ENCODE measurements at places on chromosomes 16 and 17. TPM values are rescaled to one million over a fixed set of nuclear protein-coding genes. Genes with fewer than 3 reads are reported as not detected.

The SOST gene
- not detected for total RNA-seq

The ZPBP2 gene
- not detected for total RNA-seq

The MT1M gene
- total RNA-seq = not detected

The CACNA1G gene
- 3.8 TPM for total RNA-seq

The BMERB1 gene
- total RNA-seq = 90.5 TPM

The NEURL4 gene
- total RNA-seq = 21.8 TPM

The SOX8 gene
- total RNA-seq = 1.5 TPM

The WNK4 gene
- total RNA-seq = 1.7 TPM

The SLC47A1 gene
- 22.7 TPM for total RNA-seq

The P3H4 gene
- total RNA-seq = 31.7 TPM

Measured in A549 treated with RU486 at 1 μM for 4 hours (cell line).